ENCODE measurements at places on chromosomes 11 and 22.
A peak's percentile ranks its signal among the peaks of the same experiment; 100 is the strongest.

DNA sequence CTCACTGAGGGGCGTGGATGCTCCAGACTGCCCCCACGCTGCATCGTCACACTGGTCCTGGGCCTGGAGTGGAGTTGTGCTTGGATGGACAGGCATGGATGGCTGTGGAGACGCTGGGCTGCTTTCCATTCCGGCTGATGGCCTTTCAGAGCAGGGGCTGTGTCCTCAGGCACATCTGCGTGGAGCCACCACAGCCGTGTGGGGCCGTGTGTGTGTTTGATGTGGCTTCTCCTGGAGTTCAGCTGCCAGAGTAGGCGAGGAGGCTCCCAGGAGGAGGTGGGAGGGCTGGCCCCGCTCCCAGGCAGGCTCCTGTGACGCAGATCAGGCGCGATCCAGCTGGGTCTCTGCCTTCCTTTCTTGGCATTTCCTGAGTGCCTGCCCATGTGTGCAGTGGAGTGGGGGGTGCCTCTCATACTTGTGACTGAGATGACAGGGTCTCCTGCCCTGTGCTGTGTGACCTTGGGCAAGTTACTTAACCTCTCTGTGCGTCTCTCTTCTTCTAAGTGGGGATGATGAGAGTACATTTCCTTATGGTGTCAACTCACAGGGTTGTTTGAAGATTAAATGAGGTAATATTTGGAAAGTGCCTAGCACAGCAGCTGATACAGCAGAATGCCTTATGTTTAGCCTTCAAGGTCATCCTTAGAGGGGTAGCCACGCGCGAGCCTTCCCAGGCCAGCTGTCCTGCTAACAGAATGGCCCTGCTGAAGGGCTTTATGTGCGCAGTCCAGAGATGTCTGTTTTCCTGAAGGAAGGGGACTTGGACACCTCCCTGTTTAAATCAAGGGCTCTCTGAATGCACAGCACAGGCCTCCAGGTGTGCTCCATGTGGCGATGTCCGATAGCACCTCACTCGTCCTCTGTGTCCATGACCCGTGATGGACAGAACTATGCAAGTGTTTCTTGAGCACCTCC, 33.5 kb downstream of the GLB1L2 start:
- no peak for DNase-seq

DNA sequence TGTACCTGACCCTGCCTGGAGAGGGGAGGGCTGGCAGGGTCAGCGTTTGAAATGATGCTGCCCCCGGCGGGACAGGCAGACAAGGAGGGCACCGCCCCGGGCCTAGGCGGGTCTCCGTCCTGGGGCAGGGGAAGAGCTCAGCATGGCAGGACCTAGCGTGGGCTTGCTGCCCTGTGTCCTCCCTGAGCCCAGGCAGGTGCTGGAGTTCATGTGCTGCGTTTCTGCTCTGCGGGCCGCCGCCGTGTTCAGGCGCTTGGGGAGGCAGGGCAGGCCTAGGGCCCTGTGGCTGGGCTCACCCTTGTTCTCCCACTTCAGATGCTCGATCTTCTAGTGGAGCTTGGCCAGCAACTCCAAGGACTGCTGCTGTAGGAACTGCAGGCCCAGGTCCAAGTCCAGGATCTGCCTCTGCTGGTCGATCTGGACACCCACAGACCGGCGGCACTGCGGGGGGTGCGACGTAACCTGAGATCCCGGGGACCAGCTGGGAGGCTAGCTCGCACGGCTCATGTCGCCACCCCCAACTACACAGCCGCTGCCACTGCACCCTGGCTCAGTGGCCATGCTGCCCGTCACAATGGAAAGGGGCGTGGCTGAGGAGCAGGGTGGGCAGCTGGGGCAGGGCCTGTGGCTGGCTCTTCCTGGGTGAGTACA, 84.4 kb downstream of the MED15 start:
- DNase-seq: no peak

GRCh38 chr11:20598492-20598891, 916 bp upstream of the SLC6A5 start:
- DNase-seq: no peak

- DNase-seq: no peak
Measured at GRCh38 chr11:70429428-70429705, 31.0 kb downstream of the CTTN start.

- peak; percentile 99 for DNase-seq
Measured at GRCh38 chr22:17576470-17576869, 13.2 kb downstream of the SLC25A18 start.

Measured in epithelial cell of prostate (primary cell).